GF-D8 (cell line): ENCODE measurements at places on chromosomes 11 and 22.

DNA sequence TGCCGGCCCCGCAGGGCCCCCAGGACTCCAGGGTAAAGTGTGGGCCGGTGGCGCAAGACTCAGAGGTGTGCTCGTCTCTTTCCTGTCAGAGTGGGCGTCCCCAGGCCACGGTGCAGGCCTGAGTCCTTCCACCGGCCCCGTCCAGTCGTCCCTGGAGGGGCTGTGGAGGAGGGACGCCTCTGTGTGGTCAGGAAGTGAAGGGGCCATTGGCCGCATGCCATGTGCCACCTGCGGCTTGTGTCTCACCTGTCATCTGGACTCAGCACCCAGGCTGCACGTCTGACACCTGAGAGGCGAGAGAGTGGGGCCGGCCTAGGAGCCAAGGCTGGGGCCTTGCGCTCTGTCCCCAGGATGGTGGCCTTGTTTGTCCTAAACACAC is 25.2 kb downstream of the MUC6 start:
- DNase-seq: no peak

DNA sequence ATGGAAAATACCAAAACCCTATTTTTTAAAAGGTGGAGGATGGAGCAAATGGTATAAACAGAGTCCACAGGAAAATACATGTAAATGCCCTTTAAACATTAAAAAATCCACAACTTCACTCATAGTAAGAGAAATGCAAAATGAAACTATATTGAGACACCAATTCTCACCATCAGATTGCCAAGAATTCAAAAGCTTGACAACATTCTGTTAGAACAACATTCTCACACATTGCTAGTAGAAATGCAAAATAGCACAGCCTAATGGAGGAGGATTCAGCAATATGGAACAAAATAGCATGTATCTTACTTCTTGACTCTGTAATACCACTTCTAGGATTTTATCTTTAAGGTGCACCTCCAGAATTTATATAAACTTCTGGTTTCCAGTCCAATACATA is 351.8 kb downstream of the NXPE2 start:
- DNase-seq: no peak

DNA sequence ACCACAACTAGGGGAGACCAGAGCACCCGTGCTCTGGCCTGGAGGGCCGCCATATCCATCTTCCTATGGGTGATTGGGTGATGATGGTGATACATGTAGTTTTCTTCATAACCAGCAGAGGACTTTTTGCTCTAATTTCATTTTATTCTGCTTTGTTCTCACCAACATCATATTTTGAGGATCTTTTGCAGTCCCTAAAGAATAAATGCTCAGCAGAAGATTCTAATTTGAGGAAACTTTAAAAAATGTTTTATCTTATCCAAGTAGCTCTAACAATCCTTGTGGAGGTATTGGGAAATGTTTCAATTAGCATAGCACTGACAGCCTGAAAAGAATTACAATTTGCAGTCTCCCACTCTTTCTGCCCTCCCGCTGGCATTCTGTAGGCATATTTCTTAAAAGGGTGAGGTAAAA is 544.0 kb downstream of the NTM start:
- no peak for DNase-seq

DNA sequence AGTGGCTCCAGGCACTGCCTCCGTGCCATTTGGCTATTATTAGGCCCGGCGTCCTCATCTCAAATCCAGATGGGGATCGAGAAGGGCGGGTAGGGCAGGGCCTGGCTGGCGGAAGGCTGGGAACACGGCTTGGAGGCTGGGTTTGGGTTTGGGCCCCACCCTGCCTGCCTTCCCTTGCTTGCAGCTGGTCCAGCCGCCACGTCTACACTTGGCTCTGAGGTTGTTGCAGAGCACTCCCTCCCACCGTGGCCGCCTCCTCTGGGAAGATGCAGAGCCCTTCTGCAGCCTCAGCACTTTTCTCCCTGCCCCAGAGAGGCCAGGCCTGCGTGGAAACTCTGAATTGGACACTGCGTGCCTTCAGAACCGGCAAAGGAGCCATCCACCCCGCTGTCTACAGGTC is 5.2 kb upstream of the SMTN start:
- no peak for DNase-seq

- DNase-seq: no peak
Observed at GRCh38 chr22:27476729-27477128, 324.8 kb downstream of the MN1 start.

GRCh38 chr11:1280116-1281035 is 29.1 kb downstream of the TOLLIP start:
- no peak for DNase-seq

GRCh38 chr11:7936615-7937014 is 4.9 kb downstream of the OR10A3 start:
- DNase-seq: no peak

GRCh38 chr11:78916759-78917158 is 342.1 kb upstream of the NARS2 start:
- no peak for DNase-seq

DNA sequence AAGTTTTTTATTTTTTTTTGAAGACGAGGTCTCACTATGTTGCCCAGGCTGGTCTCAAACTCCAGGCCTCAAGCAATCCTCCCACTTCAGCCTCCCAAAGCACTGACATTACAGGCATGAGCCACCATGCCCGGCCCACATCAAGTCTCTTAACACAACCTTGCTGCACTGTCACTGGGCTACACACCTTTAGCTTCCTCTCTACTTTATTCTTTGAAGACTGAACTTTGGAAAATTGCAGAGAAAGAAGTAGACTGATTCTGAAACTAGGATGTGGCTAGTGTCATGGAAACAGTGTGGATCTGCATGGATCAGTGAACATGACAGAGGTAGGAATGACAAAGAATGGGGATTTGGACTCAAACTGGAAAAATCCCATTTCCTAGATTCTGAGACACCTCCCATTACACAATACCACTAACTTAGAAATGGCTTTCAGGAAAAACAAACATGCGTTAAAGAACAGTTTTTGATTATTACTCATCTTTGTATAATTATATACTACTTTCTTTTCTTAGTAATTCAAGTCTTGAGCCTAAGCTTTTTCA is 99.6 kb upstream of the SPON1 start:
- DNase-seq: no peak

- DNase-seq: no peak
Observed at GRCh38 chr11:13205486-13205885, 72.1 kb upstream of the BMAL1 start.

DNA sequence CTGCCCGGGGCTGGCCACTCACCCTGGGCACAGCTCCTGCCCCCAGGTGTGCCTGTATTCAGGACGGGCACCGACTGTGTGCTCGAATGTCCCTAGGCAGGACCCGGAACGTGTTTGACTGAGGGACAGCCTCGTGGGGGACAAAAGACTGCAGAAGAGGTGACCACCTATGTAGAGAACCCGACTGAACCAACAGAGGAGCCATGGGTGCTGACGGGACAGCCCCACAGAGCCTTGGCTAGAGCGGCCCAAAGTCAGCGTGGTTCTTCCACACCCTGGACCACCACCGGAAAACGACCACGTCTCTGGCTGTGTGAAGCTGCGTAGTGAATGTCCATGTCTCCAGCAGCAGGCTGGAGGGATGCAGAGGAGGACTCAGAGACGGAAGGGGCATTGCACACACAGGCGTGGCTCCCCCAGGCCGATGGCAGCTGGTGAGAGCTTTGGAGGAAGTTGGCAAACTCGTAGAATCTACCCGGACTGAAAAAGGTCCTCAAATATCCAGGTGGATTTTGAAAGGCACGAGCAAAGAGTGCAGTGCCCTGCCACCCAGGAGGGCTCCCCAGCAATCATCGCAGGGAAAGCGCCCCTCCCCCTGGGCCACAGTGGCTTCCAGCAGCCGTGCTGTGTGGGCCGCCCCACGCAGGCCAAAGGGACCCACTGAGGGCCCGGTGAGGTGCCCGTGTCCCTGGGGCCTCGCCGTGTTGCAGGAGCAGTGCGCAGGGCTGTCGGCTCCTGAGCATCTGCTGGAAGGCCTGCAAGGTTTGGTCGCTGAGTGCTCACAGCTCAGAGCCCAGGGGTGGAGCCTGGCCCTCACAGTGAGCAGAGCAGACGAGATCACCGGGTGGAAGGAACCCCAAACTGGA is 17.5 kb upstream of the MUC5B start:
- no peak for DNase-seq

- no peak for DNase-seq
Observed at GRCh38 chr11:133843454-133843987, 1.8 kb downstream of the SPATA19 start.

- DNase-seq: no peak
Observed at GRCh38 chr11:98180511-98180910, 840.2 kb upstream of the CNTN5 start.

- DNase-seq: no peak
Observed at GRCh38 chr22:25643232-25644000, 78.9 kb downstream of the GRK3 start.

GRCh38 chr22:32130464-32130863 is 28.6 kb downstream of the C22orf42 start:
- no peak for DNase-seq

DNA sequence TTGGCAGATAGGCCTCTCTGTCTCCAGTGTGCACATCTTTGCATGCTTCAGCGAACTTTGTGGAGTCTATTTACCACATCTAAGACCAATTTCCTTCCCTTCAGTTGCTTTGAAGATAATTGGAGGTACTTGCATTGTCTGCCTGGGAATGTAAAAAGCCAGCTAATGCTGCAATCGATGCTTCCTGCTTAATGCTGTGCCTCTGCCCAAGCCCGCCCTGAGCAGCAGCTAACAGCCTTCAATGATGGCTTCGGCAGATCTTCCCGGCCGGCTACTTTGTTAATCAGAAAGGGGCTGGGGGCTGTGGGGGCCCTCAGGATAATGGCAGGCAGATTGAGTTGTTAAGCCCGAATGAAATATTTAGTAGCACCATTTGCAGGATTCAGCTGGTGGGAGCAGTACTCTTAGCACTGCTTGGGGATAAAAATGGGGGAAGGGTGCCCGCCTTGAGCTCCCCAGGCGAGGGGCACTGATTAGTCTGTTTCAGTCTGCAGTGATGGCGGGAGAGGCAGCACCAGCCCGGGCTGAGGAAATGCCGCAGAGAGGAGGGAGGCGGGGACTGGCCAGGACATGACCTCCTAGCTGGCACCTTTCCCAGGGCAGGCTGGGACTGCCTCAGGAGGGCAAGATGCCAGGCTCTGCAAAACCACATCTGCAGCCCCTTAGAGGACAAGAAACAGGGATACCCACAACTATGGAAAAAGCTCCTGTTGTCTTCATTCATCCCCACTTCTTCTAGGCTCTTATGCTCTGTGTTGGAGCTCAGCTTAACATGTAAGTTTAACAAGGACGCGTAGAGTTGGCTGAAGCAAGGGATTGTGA is 460.0 kb downstream of the BUD13 start:
- DNase-seq: peak; percentile 69

- no peak for DNase-seq
Observed at GRCh38 chr11:77090373-77091111, 12.1 kb upstream of the OMP start.

DNA sequence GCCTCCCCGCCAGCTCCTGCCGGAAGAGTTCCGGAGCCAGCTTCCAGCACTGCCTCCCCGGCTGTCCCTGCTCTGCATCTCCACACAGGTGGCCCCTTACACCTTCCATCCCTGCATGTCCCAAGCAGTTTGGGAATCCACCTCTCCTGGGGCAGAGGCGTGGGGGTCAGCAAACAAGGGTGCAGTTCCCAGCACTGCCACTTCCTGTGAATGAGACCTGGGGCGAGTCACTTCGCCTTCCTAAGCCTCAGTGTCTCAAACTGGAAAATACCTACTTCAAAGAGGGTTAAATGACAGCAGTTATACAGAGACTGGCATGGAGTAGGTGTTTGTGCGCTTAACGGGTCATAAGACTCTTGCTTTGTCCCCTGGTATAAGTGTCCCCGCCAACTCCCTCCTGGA is 5.2 kb downstream of the CYTH4 start:
- DNase-seq: no peak

DNA sequence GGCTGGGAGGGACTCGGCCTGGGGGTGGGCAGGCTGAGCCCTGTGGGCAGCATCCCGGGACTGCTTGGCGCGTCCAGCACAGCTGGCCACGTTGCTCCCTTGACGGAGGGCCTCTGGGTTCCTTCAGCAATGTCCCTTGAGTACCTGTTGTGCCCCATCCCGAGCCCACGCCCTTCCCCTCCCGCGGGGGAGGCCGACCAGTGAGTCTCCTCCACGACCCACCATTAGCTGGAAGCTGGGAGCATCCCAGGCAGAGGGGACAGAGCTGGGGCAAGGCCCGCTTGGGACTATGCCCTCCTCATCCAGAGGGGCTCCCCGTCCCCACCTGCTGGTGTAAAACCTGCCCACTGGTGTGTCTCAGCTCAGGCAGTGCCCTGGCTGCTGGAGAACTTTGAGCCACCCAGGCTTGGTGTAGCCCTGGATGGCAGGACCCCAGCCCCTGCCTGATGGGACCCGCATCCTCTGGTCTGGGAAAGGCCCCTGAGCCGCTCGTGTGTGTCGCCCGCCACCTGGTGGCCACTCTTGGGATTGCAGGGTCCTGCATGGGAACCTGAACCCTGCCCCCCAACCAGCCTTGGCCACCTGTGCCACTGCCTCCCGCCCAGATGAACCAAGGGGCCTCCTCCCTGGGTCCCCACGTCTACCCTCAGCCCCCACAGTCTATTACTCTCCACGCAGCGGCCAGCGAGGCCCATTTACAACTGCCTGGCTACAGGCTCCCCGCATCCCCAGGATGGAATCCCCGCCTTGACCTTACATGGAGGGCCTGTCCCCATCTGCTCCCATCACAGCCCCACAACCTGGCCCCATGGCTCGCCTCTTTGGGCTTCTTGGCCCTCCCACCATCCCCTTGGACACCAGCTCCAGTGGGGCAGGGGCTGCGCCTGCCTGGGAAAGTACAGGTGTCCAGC is 16.6 kb upstream of the ARHGAP8 start:
- no peak for DNase-seq
